T-helper 1 cell (primary cell): ENCODE measurements at places on chromosomes 5 and 9.

GRCh38 chr5:170183816-170184687 is 48.7 kb upstream of the C5orf58 start:
- DNase-seq = no peak

DNA sequence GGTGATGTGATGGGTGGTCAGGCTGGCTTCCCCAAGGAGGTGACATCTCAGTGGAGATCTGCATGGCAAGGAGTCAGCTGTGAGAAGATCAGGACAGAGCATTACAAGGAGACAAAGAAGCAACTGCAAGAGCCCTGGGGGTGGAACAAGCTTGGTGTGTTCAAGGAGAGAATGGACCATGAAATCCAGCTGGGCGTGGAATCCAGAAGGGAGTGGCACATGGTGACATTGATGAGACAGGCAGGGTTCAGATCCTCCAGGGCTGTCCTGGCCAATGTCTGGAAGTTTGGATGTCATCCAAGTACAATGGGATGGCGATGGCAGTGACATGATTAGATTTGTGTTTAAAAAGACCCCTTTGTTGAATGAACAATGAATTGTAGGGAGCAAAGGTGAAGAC is 175.6 kb downstream of the MACROH2A1 start:
- no peak for DNase-seq

GRCh38 chr5:17252543-17252942 is 35.1 kb downstream of the BASP1 start:
- no peak for DNase-seq

- no peak for DNase-seq
Measured at GRCh38 chr5:68316469-68316868, 100.9 kb downstream of the PIK3R1 start.

GRCh38 chr5:77319117-77319804 is 108.8 kb downstream of the PDE8B start:
- DNase-seq = no peak

DNA sequence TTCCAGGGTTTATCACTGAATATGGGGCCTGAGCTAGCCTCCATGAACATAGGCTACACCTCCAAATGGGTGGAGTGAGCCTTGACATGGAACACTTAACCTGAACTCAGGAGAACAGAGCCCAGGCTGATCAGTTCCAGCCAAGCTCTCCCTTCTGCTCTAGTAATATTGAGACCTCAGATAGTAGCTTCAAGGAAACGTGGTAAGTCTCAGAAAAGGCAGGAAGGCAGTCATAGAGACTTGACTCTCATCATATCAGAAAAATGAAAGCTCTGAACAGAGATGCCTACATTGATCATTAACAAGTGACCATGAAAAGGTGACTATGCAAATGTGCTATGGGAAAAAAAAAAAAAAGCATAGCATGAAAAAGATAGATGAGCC is 40.5 kb upstream of the MYO10 start:
- DNase-seq = no peak

- DNase-seq = no peak
Measured at GRCh38 chr9:114634387-114634786, 23.2 kb downstream of the TEX53 start.

DNA sequence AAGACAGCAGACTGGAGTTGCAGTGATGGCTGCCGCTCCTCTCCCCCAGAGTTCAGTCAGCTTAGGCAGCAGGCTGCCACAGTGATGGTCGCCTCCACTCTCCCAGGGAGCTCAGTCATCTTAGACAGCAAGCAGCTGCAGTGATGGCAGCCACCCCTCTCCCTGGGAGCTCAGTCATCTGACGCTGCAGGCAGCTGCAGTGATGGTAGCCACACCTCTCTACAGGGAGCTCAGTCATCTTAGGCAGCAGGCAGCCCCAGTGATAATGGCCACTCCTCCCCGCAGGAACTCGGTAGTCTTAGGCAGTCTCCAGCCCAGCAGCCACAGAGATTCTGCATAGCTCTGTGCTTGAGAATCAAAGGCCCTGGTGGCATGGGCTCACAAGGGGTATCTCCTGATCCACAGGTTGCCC is 582.7 kb downstream of the DTWD2 start:
- no peak for DNase-seq

DNA sequence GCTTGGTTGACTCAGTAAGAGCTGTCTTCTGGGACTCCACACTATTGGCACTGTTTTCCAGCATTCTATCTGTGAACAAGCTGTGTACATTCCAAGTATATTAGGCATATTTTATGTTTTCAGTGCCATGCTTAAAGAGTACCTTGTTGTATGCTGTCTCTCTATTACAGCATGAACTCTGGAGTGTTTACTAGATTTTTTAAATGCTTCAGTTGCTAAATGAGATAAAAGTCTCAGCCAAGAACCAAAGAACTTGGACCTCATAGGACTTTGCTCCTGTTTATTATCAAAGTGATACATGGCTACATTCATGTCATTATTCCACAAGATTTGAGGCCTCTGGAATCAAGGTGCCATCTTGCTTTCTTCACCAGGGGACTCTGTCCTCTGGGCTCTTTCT is 167.2 kb downstream of the C9orf152 start:
- no peak for DNase-seq
